Activated CD8-positive, alpha-beta T cell treated with anti-CD3 and anti-CD28 coated beads for 36 hours (primary cell): ENCODE measurements at places on chromosomes 7 and 10. TPM values are rescaled to one million over a fixed set of nuclear protein-coding genes. Genes with fewer than 3 reads are reported as not detected.

DNA sequence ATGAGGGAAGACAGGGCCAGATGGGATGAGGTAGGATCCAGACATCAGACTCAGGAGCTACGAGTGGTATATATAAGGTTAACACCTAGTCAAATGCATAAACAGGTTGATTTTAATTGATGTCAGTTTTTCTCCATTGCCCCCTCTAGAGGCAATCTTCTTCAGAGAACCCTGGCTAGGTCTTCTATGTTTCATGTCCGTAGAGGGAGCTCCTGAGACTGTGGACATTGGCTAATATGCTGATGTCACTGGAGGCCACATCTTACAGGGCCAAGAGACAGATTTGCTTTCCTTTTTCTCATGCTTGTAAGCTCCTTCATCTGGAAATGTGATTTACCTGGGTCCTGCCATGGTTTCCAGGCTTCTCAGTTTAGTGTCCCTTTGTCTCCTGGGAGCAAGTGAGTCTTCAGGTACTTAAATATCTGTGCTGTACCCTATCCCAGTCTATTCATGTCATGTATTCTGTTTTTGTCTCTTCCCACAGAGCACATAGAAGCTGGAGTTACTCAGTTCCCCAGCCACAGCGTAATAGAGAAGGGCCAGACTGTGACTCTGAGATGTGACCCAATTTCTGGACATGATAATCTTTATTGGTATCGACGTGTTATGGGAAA, 161.6 kb upstream of the PRSS1 start:
- peak overlapping the region; percentile 52 for H3K27ac ChIP-seq
- H3K27me3 ChIP-seq, result no peaks in the 10 kb centered on the region
- H3K36me3 ChIP-seq, result no peaks in the 10 kb centered on the region
- no peak for DNase-seq
- peaks cover 8% of the 10 kb centered on the region for H3K4me1 ChIP-seq
- peak overlapping the region; percentile 45 for H3K4me3 ChIP-seq

DNA sequence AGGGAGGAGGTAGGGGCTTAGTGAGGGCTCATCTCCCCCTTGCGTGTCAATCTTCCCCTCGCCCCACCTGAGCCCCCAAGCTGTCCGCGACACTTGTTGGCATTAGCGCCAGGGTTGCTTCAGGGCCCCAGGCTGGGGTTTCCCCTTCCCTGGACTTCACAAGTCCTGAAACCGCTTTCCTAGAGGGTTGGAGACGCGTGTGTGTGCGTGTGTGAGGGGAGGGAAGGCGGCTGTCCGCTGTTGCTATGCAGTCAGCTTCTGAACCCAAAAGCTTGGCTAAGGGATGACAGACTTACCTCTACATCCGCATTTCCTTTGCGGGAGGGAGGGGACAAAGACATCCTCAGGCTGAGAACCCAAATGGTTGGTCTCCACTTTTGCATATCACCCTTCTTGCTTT, 803 bp downstream of the GOLGA7B start:
- no peaks in the 10 kb centered on the region for H3K27me3 ChIP-seq
- no peak overlapping the region for H3K27ac ChIP-seq
- H3K4me3 ChIP-seq, result peak overlapping the region; percentile 74

- H3K4me1 ChIP-seq, result peaks cover 31% of the 10 kb centered on the region
- peak overlapping the region; percentile 53 for H3K27ac ChIP-seq
- H3K36me3 ChIP-seq, result peaks cover 2% of the 10 kb centered on the region
- H3K4me3 ChIP-seq, result peak overlapping the region; percentile 31
- peak; percentile 79 for DNase-seq
Observed at GRCh38 chr7:2299131-2299829, 15.0 kb downstream of the SNX8 start.

Gene CFAP43
- 0.16 TPM for total RNA-seq

GRCh38 chr10:22682237-22683139, 31.9 kb downstream of the PIP4K2A start:
- H3K27ac ChIP-seq, result peak overlapping the region; percentile 100
- H3K36me3 ChIP-seq, result peaks cover 21% of the 10 kb centered on the region
- no peaks in the 10 kb centered on the region for H3K27me3 ChIP-seq
- peak; percentile 85 for DNase-seq
- H3K4me1 ChIP-seq, result peaks cover 88% of the 10 kb centered on the region
- peak overlapping the region; percentile 59 for H3K4me3 ChIP-seq

DNA sequence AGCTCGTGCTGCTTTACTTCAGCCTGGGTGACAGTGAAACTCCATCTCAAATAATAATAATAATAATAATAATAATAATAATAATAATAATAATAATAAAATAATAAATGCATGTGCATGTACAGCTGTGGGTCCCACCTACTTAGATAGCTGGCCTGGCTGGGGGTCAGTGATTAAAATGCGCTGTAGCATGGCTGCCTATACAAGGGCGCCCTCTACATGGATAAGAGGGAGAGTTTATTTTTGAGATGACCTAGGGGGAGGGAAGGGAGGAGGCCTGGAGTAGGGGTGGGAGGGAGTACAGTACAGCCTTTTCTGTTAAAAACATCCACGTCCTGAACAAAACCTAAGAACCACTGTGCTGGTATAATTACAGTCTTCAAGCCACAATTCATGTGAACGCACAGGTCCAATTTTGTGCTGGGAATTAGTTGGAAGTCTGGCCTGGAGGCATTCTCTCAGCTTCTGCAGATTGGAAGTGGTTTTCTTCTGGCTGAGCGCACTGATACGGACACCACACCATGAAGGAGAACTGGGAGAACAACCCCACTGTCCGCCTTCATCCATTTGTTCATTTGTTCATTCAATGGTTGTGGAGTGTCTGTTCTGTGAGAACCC, 146.5 kb downstream of the TMEM178B start:
- H3K4me3 ChIP-seq, result no peak overlapping the region
- DNase-seq, result peak; percentile 4
- no peaks in the 10 kb centered on the region for H3K4me1 ChIP-seq
- peaks cover 5% of the 10 kb centered on the region for H3K27me3 ChIP-seq
- no peak overlapping the region for H3K27ac ChIP-seq
- no peaks in the 10 kb centered on the region for H3K36me3 ChIP-seq

Gene TAF6
- total RNA-seq, result 48.6 TPM

Gene FAM131B
- 2.7 TPM for total RNA-seq

Gene RBM33
- 84.8 TPM for total RNA-seq

- DNase-seq, result no peak
- H3K27ac ChIP-seq, result no peak overlapping the region
- H3K4me1 ChIP-seq, result no peaks in the 10 kb centered on the region
- H3K27me3 ChIP-seq, result no peaks in the 10 kb centered on the region
Observed at GRCh38 chr10:115649217-115649616, 556.1 kb downstream of the ATRNL1 start.
